NCI-H2171 treated with DMSO at 0.1 percent for 48 hours (cell line): ENCODE measurements at places on chromosomes 12 and 14.

DNA sequence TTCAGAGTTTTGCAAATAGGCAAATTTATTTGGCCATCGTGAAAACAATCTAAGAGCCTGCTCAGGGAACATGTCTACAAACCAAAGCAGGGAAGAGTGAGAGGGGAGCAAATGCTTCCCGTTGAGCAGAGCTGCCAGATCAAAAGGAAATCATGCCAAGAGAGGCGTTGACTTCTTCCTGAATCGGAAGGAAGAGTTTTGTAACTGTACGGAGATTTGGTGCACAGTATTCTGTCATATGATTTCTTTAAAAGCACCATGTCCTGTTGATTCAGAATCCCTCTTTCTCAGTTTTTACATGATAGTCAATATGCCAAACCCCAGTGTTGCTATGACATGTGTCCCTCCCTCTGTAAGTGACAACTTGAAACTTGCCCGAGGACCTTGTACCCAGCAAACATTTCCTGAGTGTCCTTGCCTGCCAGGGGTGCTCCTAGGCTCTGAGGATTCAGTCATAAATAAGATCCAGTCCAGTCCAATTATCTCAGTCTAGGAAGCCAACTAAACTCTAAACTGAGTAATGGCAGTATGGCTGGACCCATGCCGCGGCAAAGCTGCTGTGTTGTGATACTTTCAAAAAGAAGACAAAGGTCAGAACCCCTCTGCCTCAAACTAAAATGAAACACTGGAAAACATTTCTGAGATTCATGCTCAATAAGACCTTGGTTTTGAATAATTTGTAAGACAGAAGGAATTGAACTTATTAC lies 300.1 kb upstream of the FKBP4 start:
- DNase-seq: no peak

- DNase-seq: no peak
Measured at GRCh38 chr12:1529862-1530591, 64.4 kb downstream of the FBXL14 start.

GRCh38 chr14:74267588-74267987 lies 28.3 kb downstream of the VSX2 start:
- DNase-seq: no peak

- no peak for DNase-seq
Measured at GRCh38 chr14:84806622-84807021, 723.3 kb upstream of the FLRT2 start.

DNA sequence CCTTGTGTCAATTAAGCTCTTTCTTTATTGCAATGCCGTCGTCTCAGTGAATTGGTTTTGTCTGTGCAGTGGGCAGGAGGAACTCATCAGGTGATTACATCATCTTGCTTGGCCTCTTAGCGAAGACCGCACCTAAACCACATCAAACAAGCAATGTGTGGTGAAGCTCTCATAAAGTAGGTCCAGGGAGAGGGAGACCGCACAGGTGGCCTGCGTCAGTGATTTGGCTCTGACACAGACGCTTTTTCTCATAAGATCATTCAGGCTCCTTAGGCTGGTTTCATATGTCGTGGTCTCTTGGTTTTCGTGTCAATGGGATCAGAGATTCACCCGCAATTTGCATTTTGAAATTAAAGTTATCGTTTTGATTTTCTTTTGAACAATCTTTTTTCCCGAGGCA lies 6.7 kb upstream of the TESC start:
- no peak for DNase-seq

- no peak for DNase-seq
Measured at GRCh38 chr12:7989827-7990491, 42.6 kb upstream of the FOXJ2 start.

DNA sequence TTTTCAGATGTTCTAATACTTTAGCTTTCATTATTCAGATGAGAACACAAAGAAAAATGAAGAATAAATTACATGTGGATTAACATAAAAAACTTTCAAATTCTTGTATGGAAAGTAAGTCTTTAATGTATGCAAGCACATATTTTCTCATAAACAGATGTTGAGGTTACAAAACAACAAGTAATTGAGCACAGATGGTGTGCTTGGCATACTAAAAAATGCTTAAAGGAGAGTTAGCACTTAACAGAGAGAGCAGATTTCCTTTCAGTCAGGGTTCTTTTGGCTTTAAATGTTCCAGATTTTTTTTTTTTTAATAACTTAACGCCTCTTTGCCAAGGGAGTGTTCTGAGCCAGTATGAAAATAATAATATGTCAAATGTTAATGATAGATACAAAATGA lies 96.0 kb downstream of the RASSF9 start:
- peak; percentile 54 for DNase-seq

DNA sequence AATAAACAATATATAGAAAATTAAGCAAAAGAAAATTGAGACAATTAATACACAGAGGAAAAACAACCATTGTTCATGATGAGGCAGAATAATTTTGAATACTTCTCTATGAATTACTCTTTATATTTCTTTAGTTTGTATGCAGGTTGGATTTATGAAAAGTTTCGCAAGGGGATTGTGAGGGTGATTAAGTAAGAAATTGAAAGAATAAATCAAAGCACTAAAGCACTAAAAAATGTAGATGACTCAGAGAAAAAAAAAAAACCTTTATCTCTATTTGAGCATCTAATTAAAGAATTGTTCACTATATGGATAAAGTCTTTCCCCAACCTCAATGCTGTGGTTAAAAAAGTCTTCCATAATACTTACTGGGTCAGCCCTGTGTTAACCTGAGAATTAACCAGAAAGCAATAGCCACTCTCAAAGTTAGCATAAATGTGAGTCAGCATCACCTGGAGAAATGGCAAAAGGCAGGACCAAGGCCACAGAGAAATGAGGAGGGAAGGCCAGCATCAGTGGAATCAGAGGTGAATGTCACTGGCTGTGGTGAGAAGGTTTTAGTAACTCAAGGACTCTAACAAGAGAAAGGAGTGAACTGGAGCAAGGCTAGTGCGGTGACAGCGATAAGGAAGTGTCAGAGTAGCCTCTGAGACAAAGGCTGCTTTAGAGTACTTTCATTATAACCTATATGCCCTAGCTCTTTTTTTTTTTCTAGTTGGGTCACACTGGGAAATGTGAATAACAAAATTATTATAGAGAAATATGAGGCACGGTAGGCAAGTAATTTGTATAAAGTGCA lies 310.4 kb downstream of the KCNC2 start:
- no peak for DNase-seq

DNA sequence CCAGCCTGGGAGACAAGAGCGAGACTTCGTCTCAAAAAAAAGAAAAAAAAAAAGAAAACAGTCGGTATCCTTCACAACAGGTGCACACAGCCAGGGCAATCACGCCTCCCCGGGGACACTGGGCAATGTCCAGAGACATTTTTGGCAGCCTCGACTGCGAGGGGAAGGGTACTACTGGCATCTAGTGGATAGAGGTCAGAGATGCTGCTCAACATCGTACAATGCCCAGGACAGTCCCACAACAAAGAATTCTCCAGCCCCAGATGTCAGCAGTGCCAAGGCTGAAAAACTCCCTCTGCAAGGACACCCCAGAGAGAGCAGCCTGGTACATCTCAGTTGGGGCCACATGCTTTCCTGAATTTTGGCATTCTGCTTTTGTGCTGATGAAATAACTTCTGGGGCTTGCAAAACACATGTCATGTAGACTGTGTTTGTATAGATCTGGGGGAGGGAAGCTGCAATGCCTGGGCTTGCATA lies 21.5 kb downstream of the ALDH2 start:
- DNase-seq: peak; percentile 8

- peak; percentile 61 for DNase-seq
Measured at GRCh38 chr12:26469421-26470180, 274.2 kb downstream of the SSPN start.

DNA sequence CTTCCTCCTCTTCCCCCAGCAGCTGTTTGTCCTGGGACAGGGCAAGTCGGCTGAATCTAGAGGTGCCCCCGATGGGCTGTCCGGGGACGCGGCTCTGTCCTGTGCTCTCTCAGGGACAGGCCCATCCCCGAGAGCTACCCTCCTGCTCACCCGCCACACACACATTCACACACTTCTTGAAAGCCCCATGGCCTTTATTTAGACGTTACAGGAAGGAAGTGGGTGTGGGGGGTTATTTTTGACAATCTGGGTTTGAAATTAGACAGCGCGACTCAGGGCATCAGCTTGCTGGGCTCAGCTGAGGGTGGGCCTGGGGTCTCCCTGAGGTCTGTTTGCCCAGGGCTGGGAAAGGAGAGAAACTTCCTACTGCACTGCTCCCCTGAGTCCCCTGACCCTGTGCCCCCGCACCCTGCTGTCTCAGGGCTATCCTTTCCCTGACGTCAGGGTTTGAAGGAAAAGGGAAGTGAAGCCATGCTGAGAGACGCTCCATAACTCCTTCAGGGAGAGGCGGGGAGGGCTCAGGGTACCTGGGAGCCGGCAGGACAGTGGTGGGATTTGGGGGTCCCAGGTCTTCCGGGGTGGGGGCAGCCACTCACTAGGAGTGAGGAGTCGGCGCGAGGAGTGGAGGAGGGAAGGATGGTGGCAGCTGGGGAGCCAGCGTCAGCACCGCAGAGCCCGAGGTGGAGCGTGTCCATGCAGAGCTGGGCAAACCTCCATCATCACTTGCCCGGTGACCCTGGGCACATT lies 8.1 kb downstream of the PTPN6 start:
- DNase-seq: no peak

DNA sequence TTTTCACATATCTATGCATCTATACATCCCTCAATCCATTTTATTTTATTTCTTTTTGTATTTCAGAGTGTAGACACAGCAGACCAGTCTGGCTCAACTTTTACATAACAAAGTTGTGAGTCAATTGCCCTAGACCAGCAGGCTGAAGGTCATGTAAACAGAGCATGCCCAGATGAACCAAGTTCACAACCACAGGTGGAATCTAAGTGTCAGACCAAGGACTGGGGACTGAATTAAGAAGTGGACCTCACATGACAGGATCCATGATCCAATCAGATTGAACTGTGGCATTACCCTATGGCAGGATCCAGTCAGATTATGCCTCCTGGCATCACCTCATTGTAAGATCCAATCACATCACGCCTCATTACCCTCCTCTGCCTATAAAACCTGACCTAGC lies 455.8 kb downstream of the SOX5 start:
- peak; percentile 13 for DNase-seq

DNA sequence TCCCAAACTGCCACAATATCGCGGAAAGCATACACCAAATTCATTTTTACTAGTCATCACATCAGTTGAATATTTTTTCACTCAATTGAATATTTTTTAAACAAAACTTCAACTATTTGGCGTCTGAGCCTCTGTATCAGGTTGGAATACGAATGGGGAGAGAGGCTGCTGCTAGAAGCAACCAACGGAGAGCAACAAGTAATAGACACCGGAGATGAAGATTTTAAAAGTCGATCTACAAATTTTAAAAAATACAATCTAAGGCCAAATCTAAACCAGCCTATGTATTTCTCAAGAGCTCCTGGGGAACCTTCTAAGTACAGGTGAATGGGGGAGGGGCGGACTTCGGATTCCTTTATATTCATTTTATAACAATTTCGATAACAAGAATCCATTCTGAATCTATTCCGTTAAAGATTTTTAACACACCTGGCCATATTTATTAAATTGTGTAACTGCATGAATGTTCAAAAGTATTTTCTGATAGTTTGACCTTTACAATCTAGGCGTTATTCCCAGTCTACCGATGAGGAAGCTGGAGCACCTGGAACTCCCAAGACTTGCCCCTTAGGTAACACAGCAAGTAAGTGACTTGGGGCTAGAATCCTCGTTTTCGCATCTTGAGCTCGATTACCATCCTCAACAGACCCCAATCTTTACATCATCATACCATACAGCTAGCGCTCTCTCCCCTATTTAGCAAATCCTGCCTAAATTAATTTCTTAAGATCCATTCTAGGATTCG lies 1.2 kb downstream of the GNPNAT1 start:
- peak; percentile 47 for DNase-seq

GRCh38 chr12:108447168-108447832 lies 67.8 kb upstream of the FICD start:
- no peak for DNase-seq

GRCh38 chr14:89811954-89812575 lies 142.5 kb downstream of the EFCAB11 start:
- DNase-seq: no peak

GRCh38 chr14:92506231-92506630 lies 7.3 kb upstream of the RIN3 start:
- no peak for DNase-seq

DNA sequence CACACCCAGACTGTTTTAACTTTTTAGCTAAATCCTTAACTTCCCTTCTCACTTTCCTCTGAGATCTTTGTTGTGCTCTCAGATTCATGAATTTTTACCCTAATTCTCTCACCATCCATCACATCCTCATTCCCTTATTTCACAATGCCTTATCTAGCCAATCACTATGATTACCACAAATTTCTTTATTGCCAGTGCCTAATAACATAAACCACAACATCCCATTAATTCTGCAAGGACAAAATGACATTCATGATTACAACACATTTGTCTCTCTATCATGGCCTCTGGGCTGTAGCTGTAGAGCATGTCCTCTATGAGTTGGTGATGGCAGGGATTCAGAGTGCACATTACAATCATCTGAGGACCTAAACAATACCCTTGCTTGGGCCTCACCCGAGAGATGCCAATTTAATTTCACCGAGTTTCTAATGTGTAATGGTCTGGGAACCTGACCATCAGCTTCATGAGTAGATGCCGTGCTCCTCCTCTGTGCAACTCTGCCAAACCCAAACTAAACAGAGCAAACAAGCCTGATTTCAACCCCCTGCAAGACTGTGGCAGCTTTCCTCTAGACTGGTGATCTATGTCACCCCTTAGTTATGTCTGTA lies 99.3 kb downstream of the SPTSSA start:
- no peak for DNase-seq

DNA sequence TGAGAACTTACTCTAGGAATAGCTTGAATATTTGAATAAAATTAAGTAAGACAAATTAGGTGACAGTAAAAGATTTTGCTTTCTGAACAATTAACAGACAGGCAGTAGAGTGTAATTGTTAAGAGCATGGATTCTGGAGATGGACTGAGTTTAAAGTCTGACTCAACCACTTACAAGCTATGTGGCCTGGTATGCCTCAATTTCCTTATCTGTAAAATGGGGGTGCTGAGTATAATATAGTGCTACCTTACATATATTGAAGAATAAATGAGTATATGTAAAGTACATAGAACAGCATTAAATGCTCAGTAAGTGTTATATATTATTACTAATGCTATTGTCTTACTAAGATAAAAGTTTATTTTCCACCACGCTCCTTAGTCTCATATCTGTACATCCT lies 7.1 kb downstream of the MIA2 start:
- no peak for DNase-seq

DNA sequence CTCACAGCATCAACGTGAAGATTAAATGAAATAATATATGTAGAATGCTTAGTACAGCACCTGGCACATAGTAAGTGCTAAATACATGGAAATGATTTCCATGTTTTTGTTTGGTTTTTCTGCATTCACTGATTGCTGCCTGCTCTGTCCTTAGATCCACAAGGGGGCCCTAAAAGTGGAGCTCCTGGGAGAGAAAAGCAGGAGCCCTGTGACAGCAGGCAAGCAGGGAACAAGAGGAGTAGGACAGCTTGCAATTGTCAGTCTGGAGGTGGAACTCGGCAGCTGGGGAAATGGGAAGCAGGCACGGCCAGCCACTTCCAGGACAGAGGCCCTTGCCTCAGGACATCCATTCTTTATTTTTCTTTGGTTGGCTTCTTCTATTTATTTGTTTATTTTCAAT lies 292.9 kb downstream of the BMP4 start:
- DNase-seq: peak; percentile 13
